ENCODE measurements at places on chromosomes 5 and 9.
A peak's percentile ranks its signal among the peaks of the same experiment; 100 is the strongest.

DNA sequence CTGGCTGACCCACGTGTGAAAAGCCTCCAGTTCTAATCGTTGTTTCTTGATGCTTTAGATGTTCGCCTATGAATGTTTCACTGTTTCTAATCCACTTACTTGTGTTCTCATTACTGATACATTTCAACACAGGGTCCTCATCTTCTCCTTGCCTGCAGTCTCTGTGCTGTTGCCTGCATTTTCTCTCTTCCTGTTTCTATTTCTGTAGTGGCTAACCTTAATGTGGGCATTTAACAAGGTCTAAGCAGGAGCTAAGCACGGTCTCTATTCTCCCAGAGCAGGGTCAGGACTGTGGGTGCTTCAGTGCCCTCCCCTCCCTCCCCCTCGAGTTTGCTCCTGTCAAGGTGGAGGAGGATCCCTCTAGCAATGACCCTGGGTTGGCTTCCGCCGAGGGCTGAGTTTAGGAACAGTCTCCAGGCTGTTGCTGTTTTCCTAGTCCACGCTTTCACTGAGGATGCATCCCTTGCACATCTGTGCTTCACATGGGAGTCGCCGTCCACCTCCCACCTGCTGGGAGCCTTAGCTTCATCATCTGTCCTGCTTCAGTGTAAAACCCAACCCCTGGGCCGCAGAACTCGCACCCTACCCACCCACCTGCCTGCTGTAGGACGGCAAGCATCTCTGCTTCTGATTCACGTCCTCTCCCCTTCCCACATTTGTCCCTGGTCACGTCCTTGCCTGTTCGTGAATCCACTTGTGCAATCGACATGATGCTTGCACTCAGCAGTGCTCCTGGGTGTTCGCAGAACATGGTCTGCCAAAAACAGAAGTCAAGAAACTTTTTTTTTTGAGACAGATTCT is 2.4 kb upstream of the EXOC3 start:
- no peak for DNase-seq

GRCh38 chr5:124963236-124963919 is 216.9 kb upstream of the ZNF608 start:
- DNase-seq = peak; percentile 16

DNA sequence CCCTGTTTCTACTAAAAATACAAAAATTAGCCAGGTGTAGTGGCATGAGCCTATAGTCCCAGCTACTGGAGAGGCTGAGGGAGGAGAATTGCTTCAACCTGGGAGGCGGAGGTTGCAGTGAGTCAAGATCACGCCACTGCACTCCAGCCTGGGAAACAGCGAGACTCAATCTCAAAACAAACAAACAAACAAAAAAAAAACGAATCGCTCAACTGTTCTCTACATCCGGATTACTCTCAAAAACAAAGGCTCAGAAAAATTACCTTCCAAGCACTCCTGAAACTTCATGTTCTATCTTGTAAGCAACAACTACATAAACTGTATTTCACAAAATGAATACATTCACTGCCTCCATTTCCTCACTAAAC is 14.0 kb downstream of the UBAP2 start:
- DNase-seq = no peak

DNA sequence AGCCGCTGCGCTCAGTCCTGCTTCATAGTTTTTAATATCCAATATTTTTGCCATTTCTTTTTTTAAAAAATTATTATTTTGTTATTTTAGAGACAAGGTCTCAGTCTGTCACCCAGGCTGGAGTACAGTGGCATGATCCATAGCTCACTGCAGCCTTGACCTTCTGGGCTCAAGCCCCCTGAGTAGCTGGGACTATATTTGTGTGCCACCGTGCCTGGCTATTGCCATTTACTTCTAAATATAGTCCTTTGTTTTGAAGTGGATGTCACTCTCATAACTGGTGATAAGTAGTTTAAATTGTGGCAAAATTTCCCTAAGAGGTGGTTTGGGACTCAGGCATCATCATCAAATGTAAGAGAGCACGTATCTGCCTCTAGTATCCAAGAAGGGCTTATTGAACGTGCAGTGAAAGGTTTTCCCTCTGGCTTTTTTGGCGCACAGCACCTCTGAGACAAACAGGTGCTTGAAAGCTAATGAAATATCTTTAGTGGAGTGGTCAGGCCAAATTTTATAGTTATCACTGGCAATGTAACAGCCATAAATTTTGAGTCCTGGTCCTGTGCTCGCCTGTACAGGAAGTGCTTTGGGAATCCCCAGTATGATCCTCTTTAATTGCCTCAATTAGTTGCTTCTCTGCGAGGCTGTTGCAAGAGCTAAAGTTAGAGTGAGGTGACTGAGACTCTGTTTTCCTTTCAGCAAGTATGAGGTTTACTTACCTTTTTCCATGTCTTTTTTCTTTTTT is 14.8 kb downstream of the STXBP1 start:
- no peak for DNase-seq

DNA sequence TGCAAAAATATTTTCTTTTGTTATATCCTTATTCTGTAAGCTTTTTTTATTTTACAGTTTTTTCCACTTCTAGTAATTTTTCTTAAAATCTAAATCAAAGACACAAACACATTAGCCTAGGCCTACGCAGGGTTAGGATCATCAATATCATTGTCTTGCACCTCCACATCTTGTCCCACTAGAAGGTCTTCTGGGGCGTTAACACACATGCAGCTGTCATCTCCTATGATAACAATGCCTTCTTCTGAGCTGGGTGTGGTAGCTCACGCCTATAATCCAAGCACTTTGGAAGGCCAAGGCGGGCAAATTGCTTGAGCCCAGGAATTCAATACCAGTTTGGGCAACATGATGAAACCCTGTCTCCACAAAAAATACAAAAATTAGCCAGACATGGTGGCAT is 78.9 kb upstream of the LRRC70 start:
- DNase-seq = no peak

DNA sequence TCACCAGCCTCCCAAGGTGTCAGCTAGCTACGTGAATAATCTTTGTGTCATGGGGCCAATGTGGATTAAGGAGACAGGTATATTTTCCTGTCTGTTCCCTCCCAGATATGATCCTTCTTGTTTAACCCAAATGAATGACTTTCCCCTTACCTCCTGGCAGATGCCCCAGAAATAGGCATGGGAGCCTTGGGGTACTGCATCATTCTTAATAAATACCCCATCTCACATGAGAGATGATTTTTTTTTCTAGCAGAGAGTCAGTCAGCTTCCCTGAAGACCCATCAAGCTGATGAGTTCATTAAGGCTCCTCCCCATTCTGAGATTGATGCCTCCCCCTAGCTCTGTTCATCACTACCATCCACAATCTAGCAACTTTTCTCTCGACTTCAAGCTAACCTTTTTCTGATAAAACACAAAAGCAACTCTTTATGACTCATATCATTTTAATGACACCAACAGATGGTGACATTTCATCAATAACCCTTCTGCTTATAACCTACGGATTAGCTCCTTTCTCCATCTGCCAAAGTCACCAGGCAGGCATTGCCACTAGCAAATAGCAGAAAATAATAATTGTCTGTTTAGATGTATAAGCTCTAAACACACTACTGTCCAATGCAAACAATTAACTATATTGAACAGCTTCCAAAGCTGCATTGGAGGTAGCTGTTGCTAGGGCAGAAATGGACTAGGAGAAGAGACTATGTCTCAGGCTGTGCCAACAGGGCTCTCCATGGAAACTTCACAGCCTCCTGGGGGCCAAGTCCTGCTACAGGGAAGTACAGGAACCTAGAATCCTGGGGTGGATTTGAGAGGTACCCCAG is 143.7 kb downstream of the ACER2 start:
- no peak for DNase-seq

DNA sequence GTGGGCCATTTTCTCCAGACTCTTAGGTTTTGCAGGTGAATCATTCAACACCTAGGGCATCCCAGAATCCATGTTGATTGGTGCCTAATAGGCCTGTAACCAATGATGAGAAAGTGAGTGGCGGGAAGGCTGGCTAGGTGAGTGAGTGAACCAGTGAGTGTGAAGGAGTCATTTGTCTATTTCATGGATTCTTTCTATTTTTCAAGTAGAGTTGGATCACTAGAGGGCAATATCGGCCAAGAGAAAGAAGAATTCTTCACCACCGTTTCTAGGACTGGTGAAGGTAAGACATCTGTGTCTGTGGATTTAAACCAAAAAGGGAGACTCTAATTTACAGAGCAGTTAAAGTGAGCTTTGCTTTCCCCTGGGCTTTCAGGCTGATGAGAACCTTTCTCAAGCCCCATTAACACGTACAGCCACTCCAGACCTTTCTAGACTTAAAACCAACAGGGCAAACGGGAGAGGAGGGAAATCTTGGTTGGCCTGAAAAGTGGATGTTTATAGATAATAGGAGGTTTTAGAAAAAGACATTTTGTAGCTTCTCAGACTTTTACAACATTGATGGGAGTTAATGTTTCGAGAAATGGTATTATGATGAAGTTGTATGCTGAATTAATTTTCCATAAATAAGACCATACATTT is 114.3 kb upstream of the IL12B start:
- peak; percentile 43 for DNase-seq

DNA sequence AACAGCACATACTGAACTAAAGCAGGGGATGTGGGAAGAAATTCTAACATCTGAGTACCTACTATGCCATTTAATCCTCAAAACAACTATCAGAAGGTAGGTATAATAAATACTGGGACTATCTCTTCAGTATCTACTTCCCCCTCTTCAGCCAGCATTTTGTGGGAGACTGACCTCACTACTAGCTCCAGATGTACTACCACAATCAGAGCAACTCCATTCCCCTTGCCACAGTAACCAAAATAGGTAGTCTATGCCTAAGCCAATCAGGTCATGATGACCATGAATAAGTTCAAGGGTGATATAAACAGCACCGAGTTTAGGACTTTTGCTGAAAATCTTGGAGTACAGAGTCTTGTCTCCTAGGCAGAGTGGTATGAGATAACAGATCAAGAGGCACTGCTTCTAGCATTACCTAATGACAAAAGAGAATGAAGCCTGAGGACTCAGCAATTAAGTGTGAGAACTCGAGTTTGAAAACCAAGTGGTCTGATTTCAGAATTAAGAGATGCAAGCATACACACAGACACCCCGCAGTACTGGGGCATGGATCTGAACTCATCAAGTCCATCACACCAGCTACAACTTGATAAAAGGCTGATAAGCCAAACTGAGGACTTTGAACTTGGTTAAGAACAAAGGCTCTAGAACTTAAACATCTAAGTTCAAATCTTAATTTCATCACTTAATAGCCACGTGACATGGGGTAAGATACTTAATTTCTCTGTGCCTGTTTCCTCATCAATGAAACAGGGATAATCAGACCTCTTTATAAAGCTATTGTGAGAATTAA is 9.7 kb downstream of the FNIP1 start:
- no peak for DNase-seq

- no peak for DNase-seq
Measured at GRCh38 chr9:106291786-106292185, 571.2 kb upstream of the ZNF462 start.

- DNase-seq = no peak
Measured at GRCh38 chr5:51731421-51732029, 348.3 kb downstream of the ISL1 start.

DNA sequence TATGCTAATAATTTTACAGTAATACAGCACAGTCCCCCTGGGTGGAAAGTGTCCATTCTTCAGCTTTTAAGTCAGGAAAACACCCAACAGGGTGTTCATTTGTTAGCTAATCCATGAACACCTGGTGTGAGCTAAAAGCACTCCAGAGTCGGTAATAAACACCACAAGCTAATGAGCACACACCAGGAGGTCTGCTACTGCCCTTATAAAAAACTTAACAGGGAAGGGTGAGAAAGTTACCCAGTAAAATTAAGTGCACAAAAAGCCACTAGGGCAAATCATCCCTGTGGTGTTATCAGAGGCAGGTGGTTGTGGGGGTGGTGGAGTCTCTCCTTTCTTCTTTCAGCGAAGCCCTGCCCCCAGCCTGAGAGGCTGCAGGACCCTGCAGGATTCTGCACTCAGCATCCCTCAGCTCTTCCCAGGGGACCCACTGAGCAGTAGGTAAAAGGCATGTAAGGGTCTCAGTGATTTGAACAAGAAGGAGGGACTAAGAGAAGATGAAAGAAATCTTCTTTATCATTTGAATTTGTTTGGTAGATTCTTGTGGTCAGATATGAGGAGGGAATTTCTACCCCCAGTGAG is 14.4 kb downstream of the GDNF start:
- DNase-seq = no peak

DNA sequence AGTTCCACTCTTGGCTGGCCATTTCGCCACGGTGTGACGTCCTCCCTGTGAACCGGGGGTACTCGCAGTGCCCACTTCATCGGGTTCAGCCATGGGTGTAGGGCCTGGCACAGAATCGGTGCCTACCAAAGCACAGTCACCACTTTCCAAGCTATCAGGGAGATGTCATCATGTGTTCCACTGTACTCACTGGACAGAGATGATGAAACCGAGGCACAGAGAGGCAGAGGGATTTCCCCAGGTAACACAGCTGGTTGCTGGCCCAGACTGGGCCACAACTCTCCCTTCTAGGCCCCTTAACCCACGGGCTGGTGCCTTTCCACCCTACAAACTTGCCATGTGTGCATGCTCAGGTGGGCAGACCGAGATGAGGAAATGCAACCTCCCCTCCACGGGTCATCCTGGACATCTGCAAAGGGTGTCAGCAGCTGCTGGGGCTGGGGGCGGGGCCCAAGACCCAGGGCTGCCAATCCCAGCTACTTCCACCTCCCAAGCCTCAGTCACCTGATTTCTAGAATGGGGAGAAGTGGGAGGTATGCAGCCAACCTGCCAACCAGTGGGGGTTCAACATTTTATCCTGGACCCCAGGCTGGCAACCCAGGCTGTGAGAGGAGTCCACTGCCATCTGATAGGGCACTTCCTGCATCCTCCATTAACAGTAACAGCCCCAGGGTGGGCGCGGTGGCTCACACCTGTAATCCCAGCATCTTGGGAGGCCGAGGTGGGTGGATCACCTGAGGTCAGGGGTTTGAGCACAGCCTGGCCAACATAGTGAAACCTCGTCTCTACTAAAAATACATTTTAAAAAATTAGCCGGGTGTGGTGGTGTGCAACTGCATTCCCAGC is 893 bp upstream of the SH2D3C start:
- DNase-seq = no peak

- no peak for DNase-seq
Measured at GRCh38 chr5:5350101-5350500, 72.4 kb upstream of the ICE1 start.

DNA sequence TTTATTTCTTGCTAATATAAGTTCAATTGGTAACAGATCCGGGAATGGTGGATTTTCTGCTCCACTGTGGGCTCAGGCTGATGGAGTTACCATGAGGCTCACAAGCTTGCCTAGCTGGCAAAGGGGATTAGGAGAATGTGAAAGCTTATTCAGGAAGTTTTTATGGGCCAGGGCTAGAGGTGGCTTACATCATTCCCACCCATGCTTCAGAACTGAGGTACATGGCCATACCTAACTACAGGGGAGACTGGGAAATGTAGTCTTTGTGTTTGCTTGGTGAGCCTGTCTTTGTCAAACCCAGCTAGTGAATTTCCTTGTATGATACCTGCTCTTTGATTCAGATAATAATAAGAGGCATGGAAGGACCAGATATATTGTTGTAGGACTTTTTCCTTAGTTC is 105.9 kb upstream of the DHFR start:
- DNase-seq = no peak

GRCh38 chr5:109819878-109820277 is 130.2 kb downstream of the MAN2A1 start:
- no peak for DNase-seq

All from LoVo (cell line).